H4 (cell line): ENCODE measurements at places on chromosomes 6 and 20.

- peak; percentile 87 for DNase-seq
These were observed 40.4 kb upstream of the NAA20 start for GRCh38 chr20:19976595-19977372.

- no peak for DNase-seq
These were observed 129.2 kb downstream of the TBX18 start for GRCh38 chr6:84635081-84635761.

DNA sequence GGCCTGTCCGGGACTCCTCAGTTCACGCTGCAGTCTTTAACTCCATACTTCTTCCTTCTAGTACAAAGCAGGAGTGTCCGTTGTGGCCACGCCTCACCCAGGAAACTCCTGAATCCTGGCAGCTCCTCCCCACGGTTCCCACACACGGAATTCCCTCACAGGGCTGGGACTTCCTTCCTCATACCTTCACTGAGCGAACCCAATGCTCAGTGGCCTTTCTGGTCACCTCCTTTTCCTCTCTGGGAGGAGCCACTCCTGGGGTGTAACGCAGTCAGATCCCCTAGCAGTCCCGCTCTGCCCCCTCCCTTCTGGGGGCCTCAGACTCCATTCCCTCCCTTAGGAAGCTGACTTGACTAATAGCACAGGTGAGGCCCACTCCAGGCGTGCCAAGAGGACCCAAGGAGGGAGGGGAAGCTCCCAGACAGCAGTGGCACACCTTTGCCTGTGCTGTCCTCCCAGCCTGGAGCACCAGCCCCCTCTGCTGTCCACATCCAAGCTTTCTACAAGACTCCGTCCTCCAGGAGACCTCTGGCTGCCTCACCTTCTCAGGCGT lies at the start of gene SLC52A3:
Gene SLC52A3 (minus strand): TSS at position 75 of the 553 bp plus-strand sequence. CDS start 2,726 bp downstream, outside the sequence.
- DNase-seq = no peak

GRCh38 chr6:37783025-37783855 lies 36.3 kb upstream of the ZFAND3 start:
- DNase-seq = no peak

DNA sequence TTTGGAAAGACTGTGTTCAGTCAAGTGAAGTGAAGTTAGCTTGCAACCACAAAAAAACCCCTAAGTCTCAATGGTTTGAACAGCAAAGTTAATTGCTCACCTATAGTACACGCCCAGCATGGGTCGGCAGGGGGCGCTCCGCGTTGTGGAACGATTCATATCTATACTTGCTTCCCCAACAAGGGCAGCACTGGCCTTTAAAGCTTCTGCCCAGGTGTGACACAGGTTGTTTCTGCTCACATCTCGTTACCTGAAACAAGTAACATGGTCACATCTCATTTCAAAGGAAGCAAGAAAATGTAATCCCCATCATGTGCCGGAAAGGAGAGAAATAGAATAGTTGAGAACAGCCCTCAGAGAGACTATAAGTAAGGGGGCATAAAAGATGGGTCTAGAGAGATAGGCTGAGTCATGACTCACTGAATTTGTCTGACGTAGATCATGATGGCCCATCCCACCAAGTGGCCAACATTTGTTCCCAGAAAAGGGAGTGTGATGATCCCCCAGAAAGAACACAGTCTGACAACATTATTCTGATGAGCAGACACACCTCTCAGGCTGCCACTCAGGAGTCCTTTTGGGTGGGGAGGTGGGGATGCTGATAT lies 29.0 kb downstream of the HNF4A start:
- peak; percentile 45 for DNase-seq

DNA sequence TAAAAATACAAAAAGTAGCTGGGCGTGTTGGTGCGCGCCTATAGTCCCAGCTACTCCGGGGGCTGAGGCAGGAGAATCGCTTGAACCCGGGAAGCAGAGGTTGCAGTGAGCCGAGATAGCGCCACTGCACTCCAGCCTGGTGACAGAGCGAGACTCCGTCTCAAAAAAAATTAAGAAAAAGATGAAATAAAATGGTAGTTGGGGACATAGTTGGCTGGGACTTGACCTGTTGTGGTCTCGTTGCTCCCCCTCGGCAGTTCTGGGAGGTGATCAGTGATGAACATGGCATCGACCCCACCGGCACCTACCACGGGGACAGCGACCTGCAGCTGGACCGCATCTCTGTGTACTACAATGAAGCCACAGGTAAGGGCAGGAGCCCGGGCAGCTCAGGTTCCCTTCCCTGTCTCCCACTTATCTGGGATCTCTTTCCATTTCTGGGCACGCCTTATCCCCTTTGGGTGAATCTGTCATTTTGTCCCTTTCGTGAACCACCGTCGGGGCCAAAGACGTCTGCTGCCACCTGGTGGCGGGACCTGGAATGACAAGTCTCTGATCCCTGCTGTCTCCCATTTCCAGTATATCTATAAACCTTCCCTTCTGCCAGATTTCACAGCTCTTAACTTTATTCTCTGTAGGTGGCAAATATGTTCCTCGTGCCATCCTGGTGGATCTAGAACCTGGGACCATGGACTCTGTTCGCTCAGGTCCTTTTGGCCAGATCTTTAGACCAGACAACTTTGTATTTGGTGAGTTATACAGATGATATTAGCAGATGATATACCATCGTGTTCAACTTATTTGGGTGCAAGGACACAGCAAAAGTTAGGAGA lies 2.3 kb downstream of the TUBB start:
- DNase-seq = peak; percentile 74

GRCh38 chr6:163386329-163386908 lies 28.1 kb upstream of the QKI start:
- DNase-seq = no peak

GRCh38 chr6:52254731-52255378 lies 10.6 kb upstream of the IL17F start:
- DNase-seq = no peak

- DNase-seq = no peak
These were observed 146.0 kb upstream of the BEND6 start for GRCh38 chr6:56808871-56809359.
